ENCODE measurements at places on chromosomes 7 and 10. TPM values are rescaled to one million over a fixed set of nuclear protein-coding genes. Genes with fewer than 3 reads are reported as not detected.

NEUROG3 gene
- not detected for total RNA-seq

GTPBP10 gene
- 7.4 TPM for total RNA-seq

LRRD1 gene
- 0.81 TPM for total RNA-seq

NODAL gene
- not detected for total RNA-seq

CACNA2D1 gene
- 44.7 TPM for total RNA-seq

SPDYE11 gene
- total RNA-seq: not detected

POM121 gene
- 21.5 TPM for total RNA-seq

TNS3 gene
- 138 TPM for total RNA-seq
